ENCODE measurements at places on chromosomes 6 and 20. TPM values are rescaled to one million over a fixed set of nuclear protein-coding genes. Genes with fewer than 3 reads are reported as not detected.

Gene NTSR1
- total RNA-seq, result not detected

Gene OPRM1
- not detected for total RNA-seq

GRCh38 chr6:87259791-87260190 lies 62.6 kb upstream of the SMIM8 start:
- DNase-seq, result no peak

GRCh38 chr6:10434235-10434634 lies 19.4 kb upstream of the TFAP2A start:
- DNase-seq, result no peak

- DNase-seq, result no peak
Observed at GRCh38 chr6:18099511-18099910, 23.0 kb downstream of the NHLRC1 start.
